Germinal center (tissue), 1 donor: ENCODE measurements at places on chromosomes 13 and 19.
A peak's percentile ranks its signal among the peaks of the same experiment; 100 is the strongest.

- no peak for DNase-seq
Measured at GRCh38 chr19:2253106-2254063, 2.8 kb downstream of the JSRP1 start.

DNA sequence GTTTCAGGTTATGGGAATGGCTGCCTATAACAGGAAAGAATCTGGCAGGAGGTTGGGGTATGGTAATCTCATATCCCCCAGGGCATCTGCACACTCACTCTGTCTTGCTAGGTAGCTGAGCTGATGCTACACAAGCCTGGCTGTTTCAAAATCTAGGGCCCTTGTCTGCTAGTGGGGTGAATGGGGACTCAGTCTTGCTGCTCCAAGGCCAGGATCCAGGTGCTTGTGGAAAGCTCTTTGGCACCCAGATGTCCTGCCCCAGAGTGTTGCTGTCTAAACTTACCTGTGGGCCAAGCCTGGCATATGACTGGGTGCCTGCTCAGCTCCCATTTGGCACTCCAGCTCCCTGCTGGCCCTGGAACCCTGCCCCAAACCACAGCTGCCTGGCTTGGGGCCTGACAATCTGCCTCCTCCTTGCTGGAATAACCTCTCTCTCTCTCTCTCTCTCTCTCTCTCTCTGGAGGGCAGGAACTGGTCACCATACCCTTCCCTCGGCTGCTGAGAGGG is 158.1 kb upstream of the TSC22D1 start:
- no peak for DNase-seq

DNA sequence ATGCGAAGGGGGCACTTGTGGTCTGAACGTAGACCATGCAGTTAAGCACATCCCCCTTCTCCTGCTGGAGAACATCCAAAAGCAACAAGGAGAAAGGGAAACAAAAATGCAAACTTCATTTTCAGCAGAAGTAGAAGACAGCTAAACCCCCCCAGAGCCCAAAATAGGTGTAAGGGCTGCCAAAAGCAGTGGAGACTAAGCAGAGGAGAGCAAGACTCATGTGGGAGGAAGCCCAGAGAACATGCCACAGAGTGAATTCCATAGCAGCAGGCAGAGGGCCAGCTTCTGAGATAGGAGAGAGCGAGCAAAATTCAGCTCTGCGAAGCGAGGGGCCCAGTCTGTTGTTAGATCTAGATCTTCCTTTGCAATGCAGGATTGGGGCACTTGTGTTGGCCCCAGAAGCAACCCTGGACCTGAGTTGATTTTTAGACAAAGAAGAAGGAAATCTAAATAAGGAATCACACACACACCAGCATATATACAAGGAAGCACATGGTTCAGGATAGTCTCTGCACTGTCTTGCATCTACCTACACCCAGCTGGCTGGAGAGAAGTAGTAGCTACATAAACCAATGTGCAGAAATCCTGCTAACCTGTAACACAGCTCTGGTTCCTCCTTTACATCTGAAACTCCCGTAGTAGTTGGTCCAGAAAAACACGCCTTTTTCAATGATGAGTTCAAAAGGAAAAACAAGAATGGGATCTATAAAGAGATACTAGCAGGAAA is 199.6 kb downstream of the SPRY2 start:
- DNase-seq, result no peak

GRCh38 chr13:88345171-88345847 is 674.1 kb downstream of the SLITRK5 start:
- DNase-seq, result no peak

GRCh38 chr19:14536926-14537692 is 7.7 kb downstream of the TECR start:
- peak; percentile 62 for DNase-seq

DNA sequence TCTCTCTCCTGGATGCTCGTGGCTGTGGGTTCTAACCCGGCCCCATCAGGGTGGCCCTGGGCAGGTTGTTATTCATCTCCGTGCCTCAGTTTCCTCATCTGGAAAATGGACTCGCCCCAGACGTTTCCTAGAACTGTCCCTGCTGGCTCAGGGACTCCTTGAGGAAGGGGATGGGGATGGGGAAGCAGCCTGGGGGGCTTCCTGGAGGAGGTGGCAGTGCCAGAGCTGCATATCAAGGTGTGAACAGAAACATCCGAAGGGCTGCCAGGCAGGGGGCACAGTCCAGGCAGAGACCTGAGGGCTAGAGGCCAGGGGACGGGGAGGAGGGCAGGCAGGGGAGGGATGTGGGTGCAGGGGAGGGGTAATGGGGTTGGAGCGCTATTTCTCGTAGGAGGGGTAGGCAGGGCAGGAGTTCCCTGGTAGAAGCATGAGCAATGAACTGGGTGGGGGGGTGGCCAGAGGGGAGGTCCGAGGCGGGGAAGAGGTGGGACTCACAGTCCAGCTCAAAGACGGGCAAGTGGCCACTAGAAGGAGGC is 3.6 kb upstream of the ELANE start:
- DNase-seq, result no peak

DNA sequence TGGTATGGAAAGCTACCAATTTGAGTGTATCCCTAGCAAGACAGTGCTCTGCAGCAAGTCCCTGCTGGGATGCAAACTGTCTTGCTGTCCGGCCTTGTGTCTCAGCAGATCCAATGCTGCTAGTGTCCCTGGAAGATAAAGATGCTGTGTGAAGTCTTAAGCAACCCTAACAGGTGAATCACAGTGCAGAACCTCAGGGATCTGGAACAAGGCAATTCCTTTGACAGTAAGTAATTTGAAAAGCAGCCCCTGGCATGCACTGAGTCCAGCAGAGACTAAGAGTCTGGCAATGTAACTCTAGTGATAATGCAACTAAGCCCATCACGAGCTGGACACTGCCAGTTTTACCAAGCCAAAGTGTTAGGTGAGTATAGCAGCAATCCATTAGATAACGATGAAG is 1.7 kb upstream of the UCHL3 start:
- no peak for DNase-seq

DNA sequence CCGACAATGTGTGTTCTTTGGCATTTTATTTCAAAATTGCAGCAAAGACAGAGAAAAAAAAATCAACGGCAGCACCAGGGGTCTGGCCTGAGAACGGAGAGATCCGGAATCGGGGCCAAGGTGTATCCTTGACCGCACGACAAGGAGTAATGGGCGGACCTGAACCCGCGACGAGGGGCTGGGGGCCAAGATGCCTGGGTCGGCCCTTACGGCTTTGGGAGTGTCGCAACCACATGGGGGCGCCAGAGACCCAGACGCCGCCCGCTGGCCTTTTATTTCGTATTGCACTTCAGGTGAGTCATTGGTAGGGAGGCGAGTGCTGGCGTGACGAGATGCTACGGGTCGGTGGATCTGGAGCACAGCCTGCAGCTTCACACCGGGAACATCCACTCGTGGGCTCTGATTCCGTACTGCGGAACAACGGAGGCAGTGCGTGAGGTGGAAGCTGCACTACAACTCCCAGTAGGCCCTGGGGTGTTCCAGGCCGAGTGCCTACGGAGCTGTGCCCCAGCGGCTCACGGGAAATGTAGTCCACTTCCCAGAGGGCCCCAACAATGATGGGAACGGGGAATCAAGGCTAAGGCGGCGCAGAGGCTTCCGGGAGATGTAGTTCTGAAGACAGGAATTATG is 15.7 kb downstream of the BCAT2 start:
- DNase-seq, result peak; percentile 92

DNA sequence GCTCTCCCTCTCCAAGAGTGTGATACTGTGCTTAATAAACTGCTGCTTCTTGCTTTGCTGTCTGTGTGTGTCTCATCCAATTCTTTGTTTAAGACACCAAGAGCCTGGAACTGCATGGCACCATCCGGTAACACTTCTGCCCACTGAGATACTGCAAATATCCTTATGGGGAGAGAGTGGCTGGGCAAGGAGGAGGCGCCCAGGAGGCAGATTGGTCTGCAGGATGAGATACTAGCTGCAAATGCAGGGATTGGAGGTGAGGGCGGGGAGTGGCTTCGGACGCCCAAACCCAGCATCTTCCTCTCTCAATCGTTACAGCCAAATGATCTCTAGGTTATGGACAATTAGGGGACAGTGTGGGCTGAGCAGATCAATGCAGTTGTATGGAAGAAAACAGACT is 1.7 kb upstream of the SIGLEC7 start:
- DNase-seq, result no peak

DNA sequence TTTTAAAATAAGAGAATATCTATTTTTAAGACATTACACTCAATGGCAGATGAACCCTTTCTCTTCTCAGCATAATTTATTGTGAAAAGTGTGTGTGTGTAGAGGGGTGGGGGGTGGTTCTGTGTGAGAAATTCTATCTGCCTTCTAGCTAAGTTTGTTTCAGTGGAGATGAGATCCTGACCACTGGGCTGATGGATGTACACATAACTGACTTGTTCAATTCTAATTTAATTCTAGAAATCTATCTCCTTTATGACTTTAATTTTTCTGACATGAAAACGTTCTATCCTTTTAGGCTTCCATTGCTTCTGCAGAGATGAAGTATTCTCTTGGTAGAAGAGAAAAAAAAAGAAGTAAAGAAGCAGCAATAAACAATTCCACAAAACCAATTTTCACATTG is 891.6 kb downstream of the PCDH9 start:
- no peak for DNase-seq

GRCh38 chr13:51759240-51759639 is 44.7 kb downstream of the DHRS12 start:
- DNase-seq, result no peak

DNA sequence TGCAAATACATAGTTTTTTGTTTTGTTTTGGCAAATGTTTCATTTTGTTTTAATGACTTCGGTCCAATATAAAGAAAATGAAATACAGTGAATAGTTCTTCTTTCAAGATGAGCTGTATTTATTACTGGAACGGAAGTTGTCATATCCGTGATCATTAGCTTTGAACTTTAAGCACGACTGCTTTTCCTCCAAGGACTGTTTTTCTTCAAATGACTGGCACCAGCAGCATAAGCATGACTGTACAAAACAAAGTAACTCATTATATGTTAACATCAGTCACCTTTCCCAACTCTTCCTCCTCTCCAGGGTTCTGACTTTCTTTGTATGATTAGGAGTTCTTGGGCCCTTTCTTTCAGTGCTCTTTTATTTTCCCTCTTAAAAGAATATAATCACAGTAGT is 20.5 kb downstream of the EDNRB start:
- no peak for DNase-seq

DNA sequence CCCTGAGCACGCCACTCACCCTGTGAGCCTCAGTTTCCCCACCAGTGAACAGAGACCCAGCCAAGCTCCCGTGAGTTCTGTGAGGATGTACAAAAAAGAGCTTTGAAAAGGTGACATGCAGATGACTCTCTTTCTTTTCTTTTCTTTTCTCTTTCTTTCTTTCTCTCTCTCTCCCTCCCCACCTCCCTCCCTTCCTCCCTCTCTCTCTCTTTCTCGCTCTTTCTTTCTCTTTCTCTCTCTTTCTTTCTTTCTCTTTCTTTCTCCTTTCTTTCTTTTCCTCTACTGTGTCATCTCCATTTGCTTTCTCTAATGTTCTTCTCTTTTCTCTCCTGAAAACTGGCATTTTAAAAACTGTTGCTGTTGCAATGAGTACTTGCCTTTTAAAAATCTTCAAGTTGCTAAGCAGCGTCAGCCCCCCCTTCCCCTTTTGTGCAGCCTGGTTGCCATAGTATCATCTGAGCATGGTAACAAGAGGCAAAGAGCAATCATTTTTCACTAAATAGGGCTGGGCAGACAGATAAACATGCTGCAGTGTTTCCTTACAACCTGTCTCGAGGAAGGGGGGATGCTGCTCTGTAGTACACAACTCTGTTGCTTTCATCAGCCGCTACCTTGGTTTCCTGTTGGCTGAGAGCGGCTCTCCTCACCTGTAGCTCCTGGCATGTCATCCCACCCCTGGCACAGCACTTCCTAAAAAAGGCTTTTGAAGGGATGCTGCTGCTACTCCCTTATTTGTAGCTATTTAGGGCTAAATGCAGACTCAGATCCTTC is 108.7 kb upstream of the MBNL2 start:
- no peak for DNase-seq

DNA sequence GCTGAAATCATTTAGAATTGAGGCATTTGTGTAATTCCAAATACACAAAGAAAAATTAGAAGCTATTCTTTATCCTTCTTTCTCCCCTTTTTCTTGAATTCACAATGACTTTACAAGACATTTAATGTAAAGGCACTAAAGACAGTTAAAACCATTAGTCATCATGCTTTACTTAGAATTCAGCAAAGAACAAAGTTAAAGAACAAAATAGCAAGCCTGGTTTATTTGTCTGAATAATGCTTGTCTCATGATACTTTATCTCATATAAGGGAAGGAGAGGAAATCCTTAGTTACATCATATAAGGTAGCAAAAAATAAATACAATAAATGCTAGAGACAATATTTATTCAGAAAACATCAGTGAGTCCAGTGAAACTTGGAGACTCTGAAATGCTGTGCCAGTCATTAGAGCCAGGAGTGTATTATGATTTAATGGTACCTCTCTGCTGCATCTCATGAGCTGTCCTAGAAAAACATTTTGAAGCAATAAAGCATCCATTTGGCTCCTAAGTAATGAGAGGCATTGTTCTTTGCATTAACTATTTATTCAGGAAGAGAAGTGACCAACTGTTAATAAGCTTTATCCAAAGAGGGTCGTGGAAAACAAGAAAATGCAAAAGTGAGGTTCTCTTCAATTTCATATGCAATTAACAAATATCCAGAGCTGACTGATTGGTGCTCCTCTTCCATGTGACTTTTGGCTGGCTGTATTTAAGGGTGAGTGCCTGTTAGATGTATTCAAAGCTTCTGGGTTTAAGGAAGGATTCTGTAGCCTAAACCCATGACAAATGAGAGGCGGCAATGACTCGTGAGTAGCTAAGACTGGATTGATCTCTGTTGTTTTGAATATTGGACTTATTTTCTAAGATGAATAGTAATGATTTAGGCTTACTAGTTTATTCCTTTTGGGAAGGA is 105.0 kb downstream of the DGKH start:
- no peak for DNase-seq

DNA sequence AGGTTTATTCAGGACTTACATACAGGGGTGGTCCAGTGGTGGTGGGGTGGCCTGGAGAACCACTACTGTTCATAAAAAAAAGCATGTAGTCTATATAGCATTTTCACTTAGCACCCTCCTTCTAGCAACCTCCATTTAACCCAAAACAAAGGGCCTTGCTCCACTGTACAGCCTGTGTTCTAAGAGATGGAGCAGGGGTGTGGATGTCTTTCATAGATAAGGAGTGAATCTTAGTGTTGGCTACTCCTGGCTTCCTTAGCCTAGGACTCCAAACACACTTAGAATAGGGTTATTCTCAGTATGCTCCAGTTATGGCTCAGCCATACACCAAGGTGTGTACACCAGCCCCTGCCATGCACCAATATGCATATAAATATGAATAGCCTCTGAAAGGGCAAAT is 95.2 kb downstream of the ELF1 start:
- DNase-seq, result no peak

GRCh38 chr19:6381030-6381750 is 5.5 kb upstream of the PSPN start:
- DNase-seq, result no peak

GRCh38 chr13:44437356-44438233 is 64.0 kb downstream of the SERP2 start:
- DNase-seq, result peak; percentile 39
